ENCODE measurements at places on chromosomes 11 and 22.

DNA sequence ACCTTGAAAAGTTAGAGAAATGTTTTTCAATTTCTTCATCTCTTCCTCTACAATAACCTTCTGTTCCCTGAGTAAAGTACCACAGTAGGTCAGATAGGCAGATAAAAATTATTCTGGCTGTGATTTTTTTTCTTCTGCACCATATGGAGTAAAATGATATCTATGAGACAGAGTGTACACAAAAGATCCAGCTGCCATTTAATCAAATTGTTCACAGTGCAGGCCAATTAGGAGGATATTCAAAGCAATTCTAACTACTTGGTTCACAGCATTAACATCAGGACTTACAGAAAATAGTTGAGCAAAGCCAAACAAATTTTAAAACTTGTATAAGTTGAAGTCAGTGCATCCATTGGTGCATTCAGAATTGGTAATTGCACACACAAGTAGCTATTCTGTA lies 147.9 kb upstream of the LUZP2 start:
- DNase-seq: no peak

DNA sequence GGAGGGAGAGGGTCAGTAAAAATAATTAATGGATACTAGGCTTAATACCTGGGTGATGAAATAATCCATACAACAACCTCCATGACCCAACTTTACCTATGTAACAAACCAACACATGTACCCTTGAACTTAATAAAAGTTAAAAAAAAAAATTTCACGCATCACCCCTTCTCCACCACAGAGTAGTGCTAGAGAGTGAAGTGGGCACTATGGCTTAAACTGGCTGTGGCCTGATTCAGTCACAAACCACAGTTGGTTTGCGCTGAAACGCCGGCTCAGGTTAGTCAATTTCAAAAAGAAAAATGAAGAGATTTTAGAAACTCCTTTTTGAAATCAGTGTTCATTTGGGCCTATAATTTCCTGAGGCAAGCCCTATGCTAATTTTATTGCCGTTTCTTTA lies 144.3 kb downstream of the TRPC6 start:
- no peak for DNase-seq

- no peak for DNase-seq
Observed at GRCh38 chr11:71200172-71200716, 52.1 kb downstream of the SHANK2 start.

- DNase-seq: no peak
Observed at GRCh38 chr22:49129736-49130135, 697.9 kb downstream of the BRD1 start.

DNA sequence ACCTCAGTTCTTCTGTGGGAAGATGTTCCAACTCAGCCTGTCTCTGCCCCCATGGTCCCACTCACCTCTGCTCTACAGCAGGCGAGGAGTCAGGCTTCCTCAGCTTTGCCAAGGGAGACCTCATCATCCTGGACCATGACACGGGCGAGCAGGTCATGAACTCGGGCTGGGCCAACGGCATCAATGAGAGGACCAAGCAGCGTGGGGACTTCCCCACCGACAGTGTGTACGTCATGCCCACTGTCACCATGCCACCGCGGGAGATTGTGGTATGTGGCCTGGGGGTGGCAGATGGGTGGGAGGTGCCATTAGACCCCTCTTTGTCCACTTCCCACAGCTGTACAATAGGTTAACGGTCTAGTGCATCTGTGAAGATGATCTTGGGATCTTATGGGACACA lies 73.3 kb downstream of the MYO7A start:
- no peak for DNase-seq

GRCh38 chr22:21568347-21569075 lies 997 bp downstream of the UBE2L3 start:
- no peak for DNase-seq

DNA sequence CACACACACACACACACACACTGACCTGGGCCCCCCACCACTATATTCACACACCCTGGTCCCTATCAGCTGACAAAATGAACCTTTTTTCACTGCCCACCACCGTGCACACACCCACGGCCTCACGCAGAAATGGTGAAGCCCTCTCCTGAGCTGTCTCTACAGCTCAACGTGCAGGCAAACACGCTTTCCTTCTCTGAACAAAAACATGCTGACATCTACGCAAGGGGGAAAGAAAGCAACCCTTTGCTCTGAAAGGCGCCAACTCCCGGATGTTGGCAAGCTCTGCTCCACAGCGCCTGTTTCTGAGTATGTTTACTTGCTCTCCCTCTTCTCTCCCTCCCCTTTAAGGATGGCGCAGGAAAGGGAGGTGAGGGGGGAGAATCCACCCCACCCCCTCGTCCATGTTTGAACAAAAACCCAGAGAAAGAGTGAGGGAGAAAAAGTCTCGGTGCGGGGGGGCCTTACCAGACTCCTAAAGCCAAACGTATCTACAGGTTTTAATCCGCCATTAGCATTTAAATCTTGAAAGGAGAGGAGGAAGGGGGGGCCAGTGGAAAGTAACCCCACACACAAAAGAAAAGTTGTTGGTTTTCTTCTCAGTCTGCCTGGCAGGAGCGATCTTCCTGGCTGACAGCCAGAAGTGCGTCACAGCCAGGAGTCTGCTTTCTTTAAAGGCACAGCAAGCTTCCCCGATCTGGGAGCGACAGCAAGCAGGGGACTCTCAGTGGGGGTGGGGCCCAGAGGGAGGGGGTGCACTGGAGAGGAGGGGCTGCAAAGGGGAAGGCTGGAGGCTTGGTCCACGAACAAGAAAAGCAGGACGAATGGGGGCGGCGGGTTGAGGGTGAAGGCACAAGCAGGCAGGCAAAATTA lies 39.6 kb downstream of the NUMA1 start:
- DNase-seq: peak; percentile 94

DNA sequence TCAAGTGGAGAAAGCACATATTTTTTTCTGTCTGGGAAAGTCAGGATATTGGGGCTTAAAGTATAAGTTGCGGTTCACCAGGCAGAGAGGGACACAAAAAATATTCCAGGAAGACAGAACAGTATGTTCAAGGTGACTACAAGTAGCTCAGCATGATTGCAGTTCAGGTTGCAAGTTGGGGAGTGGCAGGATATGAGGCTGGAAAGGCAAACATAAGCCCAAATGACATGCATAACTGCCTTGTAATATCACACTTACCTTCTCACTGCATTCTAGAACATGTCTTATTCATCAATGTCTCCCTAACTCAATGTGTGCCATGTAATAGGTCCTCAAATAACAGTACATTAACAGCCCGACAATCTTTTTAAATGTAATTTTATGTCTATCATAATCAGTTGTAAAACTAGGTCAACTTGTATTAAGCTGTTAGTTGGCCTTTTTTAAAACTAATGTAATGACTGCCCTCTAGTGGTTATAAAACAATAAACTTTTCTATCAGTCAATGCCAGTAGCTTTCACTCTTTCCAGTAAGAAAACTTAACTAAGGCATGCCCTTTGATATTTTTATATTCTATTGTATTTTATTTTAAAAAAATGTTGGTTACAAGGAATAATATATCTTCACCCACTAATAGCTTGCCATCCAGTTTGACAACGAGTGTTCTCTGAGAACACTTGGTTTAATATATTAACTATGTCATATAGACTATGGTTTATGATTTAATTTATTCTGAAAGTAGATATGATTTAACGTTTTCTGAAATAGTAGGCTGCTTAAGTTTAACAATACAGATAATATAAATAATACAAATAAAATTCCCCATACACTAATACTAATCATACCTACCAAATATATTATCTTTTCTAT lies 39.4 kb upstream of the CFAP300 start:
- no peak for DNase-seq

- no peak for DNase-seq
Observed at GRCh38 chr11:22216940-22217339, 24.1 kb downstream of the ANO5 start.
